ENCODE measurements at places on chromosomes 2 and 18.

GRCh38 chr2:150595803-150596470, 108.5 kb upstream of the RND3 start:
- DNase-seq, result no peak

GRCh38 chr2:177262958-177263450, 1.5 kb downstream of the NFE2L2 start:
- DNase-seq, result no peak

DNA sequence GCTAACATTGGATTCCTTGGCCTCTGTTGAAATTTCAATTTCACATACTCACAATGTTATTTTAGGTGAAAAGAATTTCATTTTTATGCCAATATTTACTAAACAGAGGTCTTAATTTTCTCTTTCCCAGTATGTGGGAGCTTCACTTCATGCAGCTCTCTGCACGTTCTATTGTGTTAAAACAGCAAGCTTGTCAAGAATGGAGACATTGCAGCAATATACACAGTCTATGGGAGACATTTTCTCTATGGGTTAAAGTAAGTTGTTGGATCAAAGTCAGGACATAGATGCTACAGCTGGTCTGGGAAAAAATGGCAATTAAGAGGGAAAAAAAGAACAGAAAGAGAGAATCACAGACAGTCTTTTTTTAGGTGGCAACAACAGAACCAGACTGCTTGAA, 70.4 kb upstream of the ARHGAP15 start:
- no peak for DNase-seq

DNA sequence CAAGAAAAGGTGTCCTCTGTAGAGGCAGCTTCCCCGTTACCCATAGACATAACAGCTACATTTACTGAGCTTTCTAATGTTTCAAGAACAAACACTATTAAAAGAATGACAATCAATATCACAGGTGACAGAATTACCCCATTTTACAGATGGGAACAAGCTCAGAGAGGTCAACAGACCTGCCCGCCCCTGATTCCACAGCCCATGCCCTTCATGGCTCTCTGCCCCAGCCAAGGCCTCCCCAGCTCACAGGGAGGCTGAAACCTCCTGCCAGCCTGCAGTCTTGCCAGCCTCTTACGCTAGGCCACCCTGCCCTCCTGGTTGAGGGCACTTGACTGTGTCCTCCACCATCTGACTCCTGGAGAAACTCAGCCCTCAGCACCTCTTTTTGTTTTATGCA, 19.1 kb upstream of the SLC35F6 start:
- DNase-seq, result no peak

- no peak for DNase-seq
Observed at GRCh38 chr2:109266496-109266895, 137.5 kb downstream of the SH3RF3 start.

Measured in SK-N-MC (cell line).